ENCODE measurements at places on chromosomes 16 and 17.
A peak's percentile ranks its signal among the peaks of the same experiment; 100 is the strongest.

DNA sequence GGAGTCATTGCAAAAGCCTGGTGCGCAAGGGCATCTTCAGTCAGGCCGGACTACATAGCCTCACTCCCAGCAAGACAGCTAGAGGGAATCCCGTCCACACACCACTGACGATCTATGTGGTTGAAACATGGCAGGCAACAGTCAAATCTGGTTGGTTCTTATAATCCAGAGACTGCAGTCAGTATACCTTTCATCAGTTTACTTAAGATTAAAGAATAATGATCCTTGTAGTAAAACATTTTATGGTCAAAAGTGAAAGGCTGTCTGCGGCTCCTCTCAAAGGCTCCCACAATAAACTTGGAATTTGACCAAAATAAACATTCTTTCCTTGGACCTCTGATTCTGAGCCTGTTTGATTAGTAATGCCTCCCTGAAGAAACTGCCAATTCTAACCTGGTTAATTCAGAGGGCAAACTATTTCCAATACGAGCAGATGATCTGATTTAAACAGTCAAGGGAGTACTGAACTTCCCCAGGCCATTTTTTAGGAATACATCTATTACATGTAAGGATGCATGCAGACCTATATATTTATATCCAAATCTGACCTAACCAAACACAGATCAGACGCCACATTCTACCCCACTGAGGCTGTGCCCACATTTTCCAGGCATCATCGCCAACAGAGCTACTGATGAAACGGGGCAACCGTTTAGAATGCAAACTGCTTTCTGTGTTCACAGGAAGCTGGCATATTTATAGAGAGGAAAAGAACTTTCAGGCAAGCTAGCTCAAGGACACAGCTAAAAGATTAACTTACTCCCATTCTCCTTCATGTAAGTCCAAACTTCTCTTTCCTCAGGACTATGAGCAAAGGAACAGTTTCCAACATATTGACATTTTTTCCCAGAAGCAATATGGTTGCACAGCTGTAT is 15.3 kb upstream of the TXNDC11 start:
- H3K36me3 ChIP-seq = peaks cover 11% of the 10 kb centered on the region
- no peak for DNase-seq
- H3K27me3 ChIP-seq = no peaks in the 10 kb centered on the region
- H3K4me3 ChIP-seq = no peak overlapping the region
- no peaks in the 10 kb centered on the region for H3K4me1 ChIP-seq
- H3K27ac ChIP-seq = no peak overlapping the region

- H3K4me1 ChIP-seq = no peaks in the 10 kb centered on the region
- no peak overlapping the region for H3K27ac ChIP-seq
- no peaks in the 10 kb centered on the region for H3K27me3 ChIP-seq
- no peaks in the 10 kb centered on the region for H3K36me3 ChIP-seq
- no peak for DNase-seq
- H3K4me3 ChIP-seq = no peak overlapping the region
These were observed 51.0 kb downstream of the CMIP start for GRCh38 chr16:81495321-81496234.

- no peak overlapping the region for H3K4me3 ChIP-seq
- no peaks in the 10 kb centered on the region for H3K27me3 ChIP-seq
- H3K27ac ChIP-seq = no peak overlapping the region
- no peaks in the 10 kb centered on the region for H3K36me3 ChIP-seq
- H3K4me1 ChIP-seq = no peaks in the 10 kb centered on the region
These were observed 354.7 kb upstream of the RBFOX1 start for GRCh38 chr16:6977916-6978315.

GRCh38 chr16:21222495-21223337 is 10.8 kb upstream of the ANKS4B start:
- H3K36me3 ChIP-seq = no peaks in the 10 kb centered on the region
- H3K27me3 ChIP-seq = no peaks in the 10 kb centered on the region
- no peak overlapping the region for H3K27ac ChIP-seq
- no peak overlapping the region for H3K4me3 ChIP-seq
- DNase-seq = no peak
- no peaks in the 10 kb centered on the region for H3K4me1 ChIP-seq

DNA sequence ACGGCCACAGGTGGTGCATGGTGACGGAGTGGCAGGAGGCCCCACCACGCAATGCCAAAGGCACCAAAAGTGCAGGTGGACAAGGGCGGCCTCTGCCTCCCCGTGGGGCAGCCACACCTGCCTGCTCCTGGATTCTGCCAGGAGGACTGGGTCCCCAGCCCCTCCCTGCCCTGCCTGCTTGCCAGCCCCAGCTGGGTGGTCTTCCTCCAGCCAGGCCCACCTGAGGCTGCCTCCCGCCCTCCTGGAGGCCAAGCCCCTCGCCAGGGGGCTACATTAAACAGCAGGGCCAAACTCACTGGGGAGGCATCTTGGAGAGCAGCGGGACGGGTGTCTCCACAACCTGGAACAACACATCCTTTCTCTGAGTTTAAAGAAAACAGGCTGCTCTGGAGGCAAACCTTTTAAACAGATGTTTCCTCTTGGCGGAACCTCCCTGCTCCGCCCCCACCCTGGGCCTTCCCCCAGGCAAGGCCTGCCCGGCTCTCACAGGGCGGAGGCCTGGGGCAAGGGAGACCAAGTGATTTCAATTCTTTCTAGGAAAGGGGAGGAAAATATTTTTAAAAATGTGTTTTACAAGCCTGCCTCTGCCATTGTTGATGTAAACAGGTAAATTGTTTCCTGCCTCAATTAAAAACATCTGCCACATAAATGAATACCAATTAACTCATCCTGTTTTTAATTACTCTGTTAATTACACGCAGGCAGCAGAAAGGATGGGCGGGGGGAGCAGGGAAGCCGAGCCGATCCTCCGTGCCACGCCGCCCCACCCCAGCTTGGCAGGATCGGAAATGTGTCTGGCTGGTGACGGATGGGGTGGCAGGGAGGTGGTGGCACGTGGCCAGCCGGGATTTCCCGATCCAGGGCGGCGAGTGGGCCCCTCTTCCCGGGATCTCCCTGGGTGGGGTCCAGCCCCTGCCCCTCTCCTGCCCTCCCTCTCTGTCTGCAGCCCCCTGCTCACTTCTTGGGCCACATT is 54.4 kb upstream of the PABPN1L start:
- H3K36me3 ChIP-seq = no peaks in the 10 kb centered on the region
- no peak overlapping the region for H3K4me3 ChIP-seq
- no peak overlapping the region for H3K27ac ChIP-seq
- H3K27me3 ChIP-seq = no peaks in the 10 kb centered on the region

DNA sequence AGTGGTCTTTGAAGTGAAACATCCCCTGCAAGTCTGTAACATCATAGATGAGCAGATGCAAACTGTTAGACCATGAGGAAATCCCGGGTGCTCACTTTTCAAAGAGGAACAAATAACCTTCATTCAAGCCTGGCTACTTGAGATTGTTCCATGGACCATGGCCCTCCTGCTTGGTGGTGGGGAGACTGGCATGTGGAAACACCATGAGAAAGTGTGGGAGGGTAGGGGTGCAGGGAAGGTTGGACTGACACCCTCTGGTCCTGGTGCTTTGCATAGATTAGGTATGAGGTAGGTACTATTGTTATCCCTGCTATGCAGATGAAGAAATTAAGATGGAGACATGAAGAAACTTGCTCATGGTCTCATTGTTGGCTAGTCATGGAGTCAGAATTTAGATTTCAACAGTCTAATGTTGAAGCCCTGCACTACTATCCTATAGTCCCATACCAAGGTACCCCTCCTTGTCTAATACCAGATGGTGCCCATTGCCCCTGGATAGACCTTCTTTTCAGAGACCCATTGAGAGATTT is 59.0 kb downstream of the SPACA3 start:
- no peaks in the 10 kb centered on the region for H3K4me1 ChIP-seq
- no peaks in the 10 kb centered on the region for H3K36me3 ChIP-seq
- no peak overlapping the region for H3K4me3 ChIP-seq
- no peak for DNase-seq

DNA sequence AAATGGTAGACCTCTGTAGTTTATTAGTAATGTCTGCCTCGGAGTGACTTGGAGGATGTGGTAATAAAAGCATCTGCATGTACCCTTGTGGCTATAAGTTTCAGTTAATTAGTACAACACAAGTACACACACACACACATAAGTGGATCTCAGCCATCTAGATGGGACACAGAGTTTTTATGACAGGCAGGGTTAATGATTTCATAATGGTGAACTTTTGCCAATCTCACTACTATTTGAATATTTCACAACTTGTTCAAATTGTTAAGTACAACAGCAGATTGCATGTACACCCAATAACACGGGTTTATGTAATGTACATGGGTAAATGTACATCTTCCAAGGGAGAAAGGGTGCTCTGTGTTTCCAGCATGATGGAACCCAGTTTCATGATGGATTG is 511.3 kb upstream of the HSBP1 start:
- no peak overlapping the region for H3K27ac ChIP-seq
- H3K36me3 ChIP-seq = no peaks in the 10 kb centered on the region
- no peak overlapping the region for H3K4me3 ChIP-seq
- H3K27me3 ChIP-seq = no peaks in the 10 kb centered on the region
- DNase-seq = no peak

DNA sequence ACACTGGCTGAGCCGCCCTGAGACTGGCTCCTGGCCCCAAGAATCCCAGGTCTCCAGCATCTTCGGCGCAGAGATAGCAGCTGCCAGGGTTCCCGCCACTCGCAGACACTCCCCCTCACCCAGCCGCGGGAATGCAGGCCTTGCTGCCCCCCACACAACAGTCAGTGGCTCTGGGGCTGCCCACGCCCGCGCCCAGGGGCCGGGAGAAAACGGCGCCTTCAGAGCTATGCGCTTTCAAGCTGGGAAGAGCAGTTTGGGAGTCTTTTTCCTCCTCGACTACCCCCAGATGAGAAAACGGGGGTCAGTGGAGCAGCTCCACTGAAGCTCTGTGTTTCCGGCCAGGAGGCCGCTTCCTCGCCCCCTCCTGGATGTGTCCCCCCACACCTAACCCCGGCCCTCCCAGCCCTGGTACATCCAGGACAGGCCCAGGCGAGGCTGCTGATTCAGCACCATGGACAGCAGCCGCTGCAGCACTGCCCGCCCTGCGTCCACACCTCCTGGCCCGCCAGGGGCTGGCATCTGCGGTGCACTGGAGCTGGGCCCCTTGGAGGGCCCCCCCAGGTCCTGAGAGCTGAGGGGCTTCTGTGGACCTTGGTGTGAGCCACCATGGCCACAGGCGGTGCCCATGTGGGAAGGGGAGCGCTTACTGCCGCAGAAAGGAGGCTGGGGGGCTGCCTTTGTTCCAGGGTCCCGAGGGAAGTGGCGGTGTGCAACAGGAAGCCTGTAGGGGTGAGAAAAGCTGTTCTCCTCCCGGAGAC is 35.7 kb downstream of the CACNA1H start:
- H3K36me3 ChIP-seq = no peaks in the 10 kb centered on the region
- no peaks in the 10 kb centered on the region for H3K4me1 ChIP-seq
- no peak overlapping the region for H3K27ac ChIP-seq
- peak; percentile 51 for DNase-seq

DNA sequence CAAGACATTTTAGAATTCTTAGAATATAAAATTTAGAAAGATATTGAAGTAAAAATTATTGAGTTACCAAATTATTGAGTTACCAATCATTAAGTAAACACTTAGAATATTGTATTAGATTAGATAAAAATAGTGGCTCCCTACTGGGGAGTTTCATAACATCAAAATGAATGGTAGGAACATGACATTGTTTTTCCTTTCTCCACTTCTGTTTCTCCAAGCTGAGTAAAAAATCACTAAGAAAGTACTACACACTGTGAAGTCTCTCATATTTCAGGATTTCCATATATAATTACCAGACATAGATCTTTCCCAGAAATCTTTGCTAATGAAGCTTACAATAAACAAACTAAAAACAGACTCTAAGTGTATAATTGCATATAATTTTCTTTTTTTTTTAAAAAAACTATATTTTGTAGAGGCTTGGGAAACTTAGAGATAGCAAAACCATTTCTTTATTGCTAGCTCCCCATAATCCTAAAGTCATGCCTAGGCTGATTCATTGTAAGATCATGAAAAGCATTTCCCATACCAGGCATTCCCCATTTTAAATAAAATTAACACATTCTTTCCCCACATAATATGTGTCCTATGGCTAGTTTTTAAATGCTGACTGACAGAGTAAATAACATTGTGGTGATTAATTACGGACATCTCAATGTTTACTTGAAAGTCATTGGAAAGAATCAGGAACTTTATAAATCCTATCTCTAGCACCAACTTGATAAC is 1408.7 kb upstream of the GOT2 start:
- H3K36me3 ChIP-seq = no peaks in the 10 kb centered on the region
- no peaks in the 10 kb centered on the region for H3K27me3 ChIP-seq
- no peaks in the 10 kb centered on the region for H3K4me1 ChIP-seq
- no peak overlapping the region for H3K4me3 ChIP-seq
- no peak overlapping the region for H3K27ac ChIP-seq
- DNase-seq = no peak

GRCh38 chr16:56637814-56638750 is at the start of gene MT1A:
TSS of gene MT1A (plus strand) at chr16:56638666. CDS start at chr16:56638739, 73 bp downstream.
- H3K4me1 ChIP-seq = no peaks in the 10 kb centered on the region
- peaks cover 75% of the 10 kb centered on the region for H3K27me3 ChIP-seq
- H3K27ac ChIP-seq = no peak within 1 kb of the TSS
- no peaks in the 10 kb centered on the region for H3K36me3 ChIP-seq
- H3K4me3 ChIP-seq = no peak within 1 kb of the TSS

- H3K36me3 ChIP-seq = no peaks in the 10 kb centered on the region
- no peak overlapping the region for H3K27ac ChIP-seq
- no peaks in the 10 kb centered on the region for H3K4me1 ChIP-seq
- H3K4me3 ChIP-seq = no peak overlapping the region
- no peaks in the 10 kb centered on the region for H3K27me3 ChIP-seq
- DNase-seq = no peak
These were observed 58.7 kb upstream of the LYRM9 start for GRCh38 chr17:27951872-27952271.

DNA sequence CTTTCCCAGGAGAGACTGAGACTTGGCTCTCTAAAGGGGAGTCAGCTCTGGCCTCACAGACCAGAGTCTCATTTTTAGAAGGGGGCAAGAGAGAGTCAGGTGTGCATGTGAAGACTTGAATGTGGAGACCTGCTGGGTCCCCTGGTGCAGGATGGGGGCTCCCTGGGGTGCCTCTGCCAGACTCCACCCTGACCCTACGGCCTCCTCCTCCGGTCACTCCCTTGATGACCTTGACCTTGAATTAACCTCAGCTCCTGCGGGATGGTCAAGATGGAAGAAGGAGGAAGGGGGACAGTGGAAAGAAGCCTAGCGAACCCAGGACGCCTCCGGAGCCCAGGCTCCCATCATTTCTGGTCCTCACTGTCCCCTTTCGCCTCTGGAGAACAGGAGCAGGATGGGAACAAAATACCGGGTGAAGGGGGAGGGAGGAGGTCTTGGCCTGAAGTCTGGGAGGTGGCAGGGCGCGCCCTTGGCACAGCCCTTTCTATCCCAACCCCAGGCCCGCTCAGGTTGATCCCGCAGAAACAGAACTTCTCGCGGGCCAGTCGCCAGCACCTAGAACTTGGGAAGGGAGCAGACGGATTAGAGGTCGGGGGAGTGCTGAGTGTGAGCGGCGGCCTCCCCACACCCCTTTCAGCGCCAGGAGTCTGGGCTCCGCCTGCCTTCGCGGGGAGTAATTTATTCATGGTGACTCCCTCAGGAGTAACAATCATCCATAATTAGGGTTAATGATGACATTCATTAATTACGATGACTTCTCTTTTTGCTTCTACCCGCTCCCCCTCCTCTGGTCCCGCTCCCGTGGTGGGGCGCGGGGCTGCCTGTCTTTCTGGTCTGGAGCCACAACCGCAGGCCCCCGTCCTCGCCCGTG is 1.6 kb downstream of the STAC2 start:
- no peak overlapping the region for H3K4me3 ChIP-seq
- DNase-seq = no peak
- no peak overlapping the region for H3K27ac ChIP-seq
- H3K27me3 ChIP-seq = peaks cover 43% of the 10 kb centered on the region
- no peaks in the 10 kb centered on the region for H3K4me1 ChIP-seq

GRCh38 chr17:71824671-71825070 is 296.1 kb upstream of the SOX9 start:
- no peaks in the 10 kb centered on the region for H3K27me3 ChIP-seq
- H3K27ac ChIP-seq = no peak overlapping the region
- H3K4me3 ChIP-seq = no peak overlapping the region
- no peaks in the 10 kb centered on the region for H3K4me1 ChIP-seq
- no peaks in the 10 kb centered on the region for H3K36me3 ChIP-seq
